Thoracic aorta (tissue), 2 donors: ENCODE measurements at places on chromosomes 2 and 18. TPM values are rescaled to one million over a fixed set of nuclear protein-coding genes. Genes with fewer than 3 reads are reported as not detected.

DNA sequence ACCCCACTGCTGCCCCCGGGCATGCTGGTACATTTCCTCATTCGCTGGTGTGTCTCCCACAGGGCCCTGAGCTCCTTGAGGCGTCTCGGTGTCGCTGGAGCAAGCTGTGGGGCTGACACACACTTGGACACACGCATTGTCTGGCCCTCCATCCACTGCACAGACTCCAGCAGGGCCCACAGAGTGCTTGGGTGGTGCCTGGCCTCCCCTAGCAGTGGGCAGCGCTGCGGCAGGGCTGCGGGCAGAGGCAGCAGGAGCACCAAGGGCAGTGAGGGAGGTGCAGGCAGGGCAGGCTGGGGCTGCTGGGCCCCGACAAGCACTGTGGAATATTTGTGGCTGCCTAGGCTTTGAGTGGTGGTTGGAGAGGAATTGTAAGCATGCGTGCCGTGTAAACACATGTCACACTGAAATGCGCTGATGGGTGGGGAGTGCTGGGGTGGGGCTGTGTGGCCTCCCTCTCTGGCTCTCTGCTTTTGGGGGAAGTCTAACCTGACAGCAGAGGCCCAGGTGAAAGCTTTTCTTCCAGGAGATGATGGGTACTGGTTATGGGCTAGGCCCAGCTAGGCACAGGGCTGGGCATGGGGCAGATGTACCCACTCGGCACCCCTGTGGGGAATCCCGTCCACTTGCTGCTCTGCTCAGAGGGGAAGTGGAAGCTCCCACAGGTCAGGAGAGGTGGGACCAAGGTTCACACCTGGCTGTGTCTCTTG lies 55.5 kb upstream of the HS6ST1 start:
- DNase-seq = no peak

DNA sequence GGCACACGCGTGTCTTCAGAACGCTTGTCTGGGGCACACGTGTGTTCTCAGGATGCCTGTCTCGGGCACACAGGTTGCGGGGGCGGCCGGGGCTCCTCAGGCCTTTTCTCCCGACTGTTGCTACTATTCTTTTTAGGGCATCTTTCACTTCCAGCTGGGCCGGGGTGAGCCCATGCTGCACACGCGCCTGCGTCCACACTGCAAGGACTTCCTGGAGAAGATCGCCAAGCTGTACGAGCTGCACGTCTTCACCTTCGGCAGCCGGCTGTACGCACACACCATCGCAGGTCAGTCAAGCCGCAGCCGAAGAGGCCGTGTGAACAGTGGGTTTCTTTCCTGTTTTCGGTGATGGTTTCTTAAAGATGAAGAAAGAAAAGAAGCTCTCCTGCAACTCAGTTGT lies 25.0 kb downstream of the CTDP1 start:
- DNase-seq = no peak

GRCh38 chr2:66041902-66042657 lies 392.8 kb upstream of the MEIS1 start:
- no peak for DNase-seq

DNA sequence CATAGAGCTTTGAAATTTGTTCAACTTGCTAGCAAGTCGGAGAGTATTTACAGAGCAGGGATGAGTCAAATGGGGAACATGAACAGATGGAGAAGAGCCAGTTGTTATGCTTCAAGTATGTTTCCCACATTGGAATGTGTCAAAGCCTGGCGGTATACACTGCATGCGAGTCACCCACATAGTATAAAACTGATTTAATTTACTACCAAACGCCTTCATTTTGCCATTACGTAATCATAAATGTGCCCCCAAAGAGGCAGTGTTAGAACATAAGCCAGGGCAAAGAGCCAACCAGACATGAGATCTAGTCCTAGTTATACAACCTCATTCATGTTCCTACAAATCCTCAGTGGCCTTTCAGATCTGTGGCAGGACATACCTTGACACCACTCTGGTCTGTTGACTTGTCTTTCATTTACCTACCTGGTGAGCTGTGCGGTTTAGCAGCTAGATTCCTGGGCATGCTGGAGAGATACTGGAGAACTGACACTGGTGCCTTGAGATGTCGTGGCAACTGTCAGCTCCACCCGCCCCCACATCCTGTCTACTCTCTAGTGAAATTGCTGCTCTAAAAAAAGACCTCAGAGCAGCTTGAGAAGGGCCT lies 21.7 kb upstream of the NRP2 start:
- no peak for DNase-seq

DNA sequence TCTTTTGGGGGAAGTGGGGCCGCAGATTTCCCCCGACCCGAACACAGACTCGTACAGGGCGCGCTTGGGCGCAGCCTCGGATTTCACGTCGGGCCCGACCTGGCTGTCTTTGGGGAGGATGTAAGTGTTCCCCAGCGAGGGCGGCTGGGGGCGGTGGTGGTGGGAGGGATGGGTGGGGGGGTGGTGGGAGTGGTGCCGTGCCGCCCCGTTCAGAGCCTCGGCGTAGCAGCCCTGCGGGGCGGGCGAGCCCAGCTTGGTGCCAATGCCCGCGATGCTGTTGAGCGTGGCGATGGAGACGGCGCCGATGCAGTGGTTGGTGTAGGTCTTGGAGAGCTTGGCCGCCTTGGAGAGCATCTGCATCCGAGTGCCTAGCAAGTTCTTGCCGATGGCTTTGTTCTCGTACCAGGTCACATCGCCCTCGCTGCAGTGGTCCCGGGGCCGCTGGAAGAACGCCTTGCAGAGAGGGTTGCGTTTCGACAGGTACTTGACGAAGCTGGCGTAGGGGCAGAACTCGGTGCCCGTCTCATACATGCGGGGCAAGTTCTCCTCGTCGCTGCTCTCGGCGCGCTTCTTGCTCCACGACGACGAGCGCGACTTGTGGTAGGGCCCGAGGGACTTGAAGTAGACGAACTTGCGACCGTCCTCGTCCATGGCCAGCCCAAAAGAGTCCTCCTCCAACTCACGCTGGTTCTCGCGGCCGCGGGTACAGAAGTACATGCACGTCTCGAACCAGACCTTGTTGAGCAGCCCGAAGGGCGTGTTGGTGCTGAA lies 1.3 kb downstream of the KCTD1 start:
- DNase-seq = no peak

DNA sequence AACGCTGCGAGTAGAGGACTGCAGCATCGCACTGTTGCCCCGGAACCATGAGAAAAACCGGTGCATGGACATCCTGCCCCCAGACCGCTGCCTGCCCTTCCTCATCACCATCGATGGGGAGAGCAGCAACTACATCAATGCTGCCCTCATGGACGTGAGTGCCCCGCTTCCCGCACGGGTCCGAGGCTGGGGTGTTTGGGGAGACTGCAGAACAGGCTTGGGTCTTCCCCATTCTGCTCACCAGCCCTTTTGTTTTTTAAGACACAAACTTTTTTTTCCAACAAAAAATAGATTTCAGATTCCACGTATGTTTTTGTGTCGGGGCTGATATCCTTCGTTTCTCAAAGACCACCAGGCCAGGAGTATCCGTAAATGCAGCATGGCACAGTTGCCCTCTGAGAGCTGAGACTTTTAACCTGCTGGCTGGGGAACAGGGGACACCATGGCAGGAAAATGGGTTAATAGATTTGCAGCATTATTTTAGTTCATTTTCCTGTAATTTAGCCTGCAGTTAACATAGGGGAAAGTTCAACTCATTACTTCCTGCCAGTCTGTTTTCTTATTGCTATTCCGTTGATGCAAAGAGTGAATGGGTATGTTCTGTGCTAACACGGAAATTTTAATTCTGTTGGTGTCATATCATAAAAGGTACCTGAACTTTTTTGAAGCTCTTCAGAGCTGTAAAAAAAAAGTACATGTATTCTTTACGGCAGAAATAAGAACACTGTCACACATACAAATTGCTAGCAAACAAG lies 229.9 kb upstream of the RAB12 start:
- DNase-seq = no peak

Gene RABL2A
- 13.5 TPM for total RNA-seq

Gene MC5R
- total RNA-seq = not detected

Gene DES
- 302 TPM for total RNA-seq

Gene SPDYA
- 3.0 TPM for total RNA-seq

Gene SERPINB5
- total RNA-seq = 0.63 TPM
